EH (cell line): ENCODE measurements at places on chromosomes 7 and 10.

- peak; percentile 100 for DNase-seq
Observed at GRCh38 chr10:58435297-58435985, 50.2 kb downstream of the TFAM start.

DNA sequence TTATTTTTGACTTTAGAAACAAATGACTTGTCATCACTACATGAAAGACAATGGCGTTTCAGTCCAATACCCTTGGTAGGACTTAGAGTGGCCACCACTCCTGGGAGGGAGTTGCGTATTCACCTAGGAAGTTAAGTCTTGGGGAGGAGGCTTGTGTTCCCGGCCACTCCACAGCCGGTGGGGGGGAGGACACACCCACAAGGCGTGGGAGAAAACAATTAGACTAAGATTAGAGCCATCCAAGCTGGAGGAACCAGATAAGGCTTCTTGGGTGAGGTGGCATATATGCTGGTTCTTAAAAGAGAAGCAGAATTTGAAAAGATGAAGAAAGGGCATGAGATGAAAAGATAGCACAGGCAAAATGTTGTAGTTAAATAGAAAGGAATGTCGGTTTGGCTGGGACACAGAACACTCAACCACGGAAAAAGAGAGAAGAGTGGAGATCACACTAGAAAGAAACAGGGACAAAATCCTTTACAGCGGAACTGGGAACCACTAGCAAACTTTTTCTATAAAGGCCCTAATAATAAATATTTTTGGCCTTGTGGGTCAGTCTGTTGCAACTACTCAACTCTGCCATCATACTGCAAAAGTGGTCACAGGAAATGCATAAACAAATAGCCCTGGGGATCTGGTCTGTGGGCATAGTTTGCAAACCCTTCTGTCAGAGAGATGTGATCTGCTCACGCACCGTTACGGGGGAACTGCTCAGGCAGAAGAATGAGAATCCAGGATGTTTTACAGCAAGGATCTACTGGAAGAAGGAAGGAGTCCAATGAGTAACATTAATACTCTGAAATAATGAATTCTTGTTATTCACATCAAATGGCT is 651.8 kb downstream of the PARD3 start:
- DNase-seq: peak; percentile 72

GRCh38 chr7:70383066-70383782 is 748.7 kb upstream of the GALNT17 start:
- DNase-seq: no peak

- DNase-seq: no peak
Observed at GRCh38 chr10:128781637-128782036, 655.4 kb upstream of the MKI67 start.

DNA sequence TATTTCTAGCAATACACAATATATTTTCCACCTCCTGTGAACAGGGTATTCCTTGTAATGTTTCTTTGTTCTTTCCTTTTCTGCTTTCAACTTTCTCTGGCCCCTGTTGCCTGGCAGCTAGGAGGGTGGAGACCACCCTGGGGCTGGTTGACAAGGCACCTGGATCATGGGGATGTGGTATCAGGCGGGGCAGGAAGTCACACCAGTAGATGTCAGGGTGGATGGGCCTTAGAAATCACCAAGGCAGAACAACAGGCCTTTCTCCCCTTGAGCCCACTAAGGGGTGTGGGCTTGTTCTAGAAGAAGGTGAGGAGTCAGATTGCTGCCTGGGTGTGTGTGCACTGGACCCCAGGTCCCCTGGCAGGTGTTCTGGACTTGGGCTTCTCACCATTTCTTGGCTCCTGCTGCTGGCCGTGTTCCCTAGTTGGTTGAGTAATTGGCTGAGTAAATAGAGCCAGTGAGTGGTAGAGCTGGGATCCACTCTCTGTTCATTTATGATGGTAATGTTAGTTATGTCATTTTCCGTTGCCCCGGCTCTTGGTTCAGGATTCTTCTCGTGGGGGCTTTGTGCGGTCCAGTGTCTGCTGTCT is 24.9 kb downstream of the ZNF783 start:
- DNase-seq: no peak

DNA sequence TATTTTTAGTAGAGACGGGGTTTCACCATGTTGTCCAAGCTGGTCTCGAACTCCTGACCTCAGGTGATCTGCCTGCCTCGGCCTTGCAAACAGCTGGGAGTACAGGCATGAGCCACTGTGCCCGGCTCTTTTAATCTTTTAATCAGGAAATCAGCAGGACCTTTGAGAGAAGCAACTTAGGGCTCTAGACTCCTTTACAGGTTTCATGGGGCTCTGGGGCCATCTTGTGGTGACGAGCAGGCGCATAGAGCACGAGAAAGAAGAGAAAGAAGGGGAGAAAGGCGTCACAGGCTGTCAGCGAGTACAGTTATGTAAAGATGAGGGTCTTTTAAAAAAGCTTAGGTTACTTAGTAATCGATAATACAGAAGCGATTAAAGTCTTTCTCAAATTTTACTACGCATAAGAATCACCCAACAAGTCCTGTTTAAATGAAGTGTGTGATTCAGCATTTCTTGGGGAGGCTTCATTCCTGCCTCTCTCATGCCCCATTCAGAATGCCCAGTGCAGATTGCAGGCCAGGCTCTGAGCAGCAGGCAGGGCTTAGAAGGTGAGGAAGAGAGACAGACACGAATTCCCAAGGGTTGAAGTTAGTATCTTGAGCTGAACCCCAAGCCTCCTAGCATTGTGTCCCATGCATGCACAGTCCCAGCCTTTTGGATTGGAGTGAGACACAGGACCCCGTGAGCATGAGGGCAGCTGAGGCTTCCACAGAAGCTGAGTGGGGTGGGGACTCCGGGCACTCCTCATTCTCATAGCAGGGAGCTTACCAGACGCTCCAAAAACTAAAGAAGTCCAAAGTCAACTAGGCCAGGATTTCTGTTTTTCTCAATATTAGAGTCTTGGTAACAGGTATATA is 23.6 kb upstream of the PFKP start:
- DNase-seq: peak; percentile 83

- no peak for DNase-seq
Observed at GRCh38 chr10:11180228-11180627, 162.6 kb downstream of the CELF2 start.

- no peak for DNase-seq
Observed at GRCh38 chr10:62618054-62618453, 186.5 kb upstream of the ADO start.

GRCh38 chr7:82821037-82821436 is 341.6 kb downstream of the PCLO start:
- no peak for DNase-seq

GRCh38 chr7:44066494-44067063 is 1.2 kb upstream of the PGAM2 start:
- no peak for DNase-seq

GRCh38 chr7:41255716-41256115 is 447.2 kb downstream of the INHBA start:
- no peak for DNase-seq

DNA sequence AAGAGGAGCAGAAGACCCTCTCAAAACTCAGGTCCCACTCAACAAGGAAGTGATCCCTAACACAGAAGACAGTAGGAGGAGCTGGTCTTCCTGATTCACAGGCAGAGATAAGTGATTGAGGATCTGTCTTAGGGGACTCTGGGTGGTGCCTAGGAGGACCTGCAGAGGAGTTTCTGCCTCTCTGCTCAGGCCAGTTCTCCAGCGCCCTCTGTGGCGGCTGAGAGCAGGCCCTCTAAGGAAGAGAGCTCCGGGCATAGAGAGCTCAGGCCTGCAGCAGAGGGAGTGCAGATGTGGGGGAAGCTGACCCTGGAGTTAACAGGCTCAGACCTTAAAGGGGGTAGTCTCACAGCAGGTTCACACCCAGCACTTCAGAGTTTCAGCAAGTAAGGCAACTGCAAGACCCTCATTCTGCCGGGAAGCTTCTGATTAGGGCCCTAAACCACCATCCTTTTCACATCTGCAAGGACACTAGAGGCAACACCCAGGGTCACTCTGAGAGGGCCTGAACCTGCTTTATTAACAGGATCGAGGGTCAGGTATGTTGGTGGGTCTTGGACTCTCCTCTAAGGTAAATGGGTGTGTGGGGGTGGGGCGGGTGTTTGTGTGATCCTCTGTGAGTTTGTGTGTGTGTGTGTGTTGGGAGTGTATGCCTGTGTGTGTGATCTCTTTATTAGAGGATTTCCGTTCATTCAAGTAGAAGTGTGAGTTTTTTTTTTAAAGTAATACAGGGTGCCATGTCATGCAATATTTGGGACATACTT is 57.6 kb upstream of the TARP start:
- no peak for DNase-seq

DNA sequence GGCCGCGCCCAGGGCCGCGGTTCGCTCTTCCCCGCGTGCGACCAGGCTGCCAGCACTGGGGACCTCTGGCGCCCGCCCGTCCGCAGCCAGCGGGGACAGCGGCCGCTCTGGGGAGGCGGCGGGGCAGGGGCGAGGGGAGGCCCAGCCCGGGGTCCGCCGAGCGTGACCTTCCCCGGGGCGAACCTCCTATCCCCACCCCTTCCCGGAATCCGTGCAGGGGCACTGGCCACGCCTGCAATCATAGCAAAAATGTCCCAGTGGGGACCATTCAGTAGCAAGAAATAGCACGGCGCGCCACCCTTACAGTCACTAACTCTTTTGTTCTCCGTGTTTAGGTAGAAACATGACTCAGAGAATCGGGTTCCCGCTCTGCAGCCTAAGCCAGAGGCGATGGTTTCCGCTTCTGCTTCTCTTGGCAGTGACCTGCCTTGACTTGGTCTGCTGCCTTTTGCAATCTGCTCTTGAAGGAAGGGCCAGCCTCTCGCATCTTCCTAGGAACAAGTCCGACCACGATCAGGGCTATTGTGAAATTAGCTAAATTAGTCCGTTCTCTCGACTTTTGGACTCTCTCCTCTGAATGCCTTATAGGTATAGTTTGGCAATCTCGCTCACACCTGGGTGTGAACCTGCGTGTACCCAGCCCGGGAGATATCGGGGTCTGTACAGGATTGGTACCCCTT is 79.3 kb upstream of the ACBD5 start:
- DNase-seq: peak; percentile 40

DNA sequence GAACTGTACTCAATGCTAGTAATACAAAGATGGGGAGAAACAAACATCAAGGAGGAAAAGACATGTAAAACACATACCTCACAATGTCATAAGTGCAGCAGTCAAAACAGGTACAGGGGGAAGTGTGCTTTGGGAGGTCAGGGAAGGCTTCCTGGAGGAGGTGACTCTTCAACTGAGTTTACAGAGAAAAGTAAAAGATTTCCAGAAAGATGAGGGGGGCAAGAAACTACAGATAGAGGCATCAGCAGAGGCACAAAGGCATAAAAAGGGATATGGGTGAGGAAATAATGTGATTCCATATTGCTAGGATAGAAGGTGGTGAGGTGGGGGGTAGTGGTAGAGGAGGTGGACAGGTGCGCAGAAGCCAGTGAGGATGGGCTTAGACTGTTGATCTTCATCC is 95.0 kb downstream of the LSM5 start:
- no peak for DNase-seq

GRCh38 chr7:45494885-45495284 is 79.3 kb upstream of the ADCY1 start:
- DNase-seq: no peak

- DNase-seq: peak; percentile 21
Observed at GRCh38 chr10:51076299-51076841, 2.1 kb downstream of the PRKG1 start.

DNA sequence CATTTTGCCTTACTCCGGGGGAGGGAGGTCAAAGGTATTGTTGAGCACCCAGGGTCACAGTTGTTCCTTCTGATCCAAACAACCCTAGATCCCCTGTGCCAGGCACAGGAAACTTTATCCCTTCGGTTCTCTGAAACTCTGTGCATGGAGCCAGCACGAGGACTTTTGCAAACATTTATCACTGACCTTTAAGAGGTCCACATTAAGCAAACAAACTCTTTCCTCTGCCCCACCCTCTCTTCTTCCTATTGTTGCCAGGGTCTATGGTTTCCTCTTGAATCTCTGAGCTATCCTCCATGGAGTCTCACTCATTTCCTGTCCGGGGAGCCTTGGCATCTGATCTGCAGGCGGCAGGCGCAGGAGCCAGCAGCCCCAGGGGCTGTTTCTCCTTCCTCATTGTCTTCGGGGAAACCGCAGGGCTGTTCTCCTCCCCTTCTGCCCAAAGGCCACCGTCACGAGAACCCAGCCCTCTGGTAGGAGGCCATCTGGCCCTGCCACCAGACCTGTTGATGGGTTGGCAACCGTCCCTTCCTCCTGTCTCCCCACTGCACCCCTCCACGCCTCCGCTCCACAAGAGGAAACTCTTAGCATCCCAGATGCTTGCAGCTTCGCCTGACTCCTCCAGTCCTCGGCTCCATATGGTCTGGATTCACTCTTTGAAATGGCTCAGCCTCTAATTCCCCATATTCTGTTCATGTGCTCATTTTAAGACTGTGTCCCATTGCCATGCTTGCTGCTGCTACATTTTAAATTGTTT is 327.3 kb upstream of the NRP1 start:
- peak; percentile 94 for DNase-seq

GRCh38 chr7:17062151-17063044 is 180.6 kb upstream of the AGR3 start:
- no peak for DNase-seq

DNA sequence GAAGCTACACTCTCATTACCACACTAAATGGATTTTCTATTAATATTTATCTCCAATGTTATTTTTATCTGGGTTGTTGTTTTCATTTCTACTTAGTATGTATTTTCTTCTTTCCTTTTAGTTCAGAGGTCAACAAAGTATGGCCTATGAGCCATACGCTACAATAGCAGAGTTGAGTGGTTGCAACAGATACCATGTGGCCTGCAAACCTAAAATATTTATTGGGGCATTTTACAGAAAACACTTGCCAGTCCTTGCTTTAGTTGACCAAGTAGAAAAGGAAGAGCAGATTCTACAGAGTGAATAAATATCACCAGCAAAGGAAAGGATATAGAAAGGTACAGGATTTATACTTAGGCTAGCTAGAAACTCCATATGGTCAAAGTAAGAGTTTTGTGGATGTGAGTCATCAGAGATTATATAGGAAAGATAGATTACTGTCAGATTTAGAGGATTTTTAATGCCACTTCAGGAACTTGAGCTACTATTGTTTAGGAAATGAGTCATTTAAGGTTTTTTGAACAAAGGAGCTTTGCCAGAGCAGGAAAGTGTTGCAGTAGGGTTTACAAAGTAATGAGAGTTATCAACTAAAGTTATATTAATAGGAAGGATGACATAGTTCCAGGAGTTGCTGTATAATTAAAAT is 323.3 kb upstream of the KAT6B start:
- peak; percentile 79 for DNase-seq

DNA sequence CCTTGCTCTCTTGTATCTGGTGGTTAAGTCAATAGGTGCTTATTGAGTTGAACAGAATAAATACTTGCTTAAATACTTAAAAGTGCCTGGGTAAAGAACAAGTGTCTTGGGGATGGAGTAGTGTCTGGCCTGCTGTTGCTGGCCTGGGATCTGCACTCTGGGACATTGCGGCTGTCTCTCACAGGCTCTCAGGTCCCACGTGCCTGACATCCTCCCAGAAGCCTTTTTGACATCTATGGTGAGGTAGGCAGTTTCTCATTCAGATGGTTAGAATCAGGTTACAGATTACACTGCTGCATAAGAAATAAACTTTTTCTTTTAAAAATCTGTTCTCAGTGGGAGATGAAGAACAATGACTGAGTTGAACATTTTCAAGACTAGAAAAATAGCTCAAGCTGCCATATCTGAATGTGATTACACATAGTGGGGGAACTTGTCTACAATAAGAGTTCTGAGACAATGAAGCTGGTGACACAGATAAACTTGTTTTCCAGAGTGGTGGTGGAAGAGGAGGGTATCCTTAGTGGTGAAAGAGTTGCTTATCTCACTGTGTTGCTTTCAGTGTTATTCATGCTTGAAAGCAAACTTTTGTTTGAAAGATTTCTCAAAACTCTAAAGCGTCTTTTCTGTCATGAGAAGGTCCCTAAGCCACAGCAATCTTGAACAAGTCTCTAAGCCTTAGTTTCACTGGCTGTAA is 9.7 kb downstream of the SORCS3 start:
- no peak for DNase-seq

- peak; percentile 43 for DNase-seq
Observed at GRCh38 chr10:88227342-88228018, 355.6 kb downstream of the RNLS start.
